ENCODE measurements at places on chromosomes 7 and 10. TPM values are rescaled to one million over a fixed set of nuclear protein-coding genes. Genes with fewer than 3 reads are reported as not detected.

Gene GPER1
- total RNA-seq, result 3.2 TPM

Gene ITIH5
- total RNA-seq, result 3.6 TPM

Gene MKLN1
- 43.2 TPM for total RNA-seq

Gene CRYGN
- not detected for total RNA-seq

Gene ASL
- total RNA-seq, result 40.0 TPM

Gene LBX1
- not detected for total RNA-seq

Gene SRPK2
- 74.4 TPM for total RNA-seq

Gene CPA4
- total RNA-seq, result 140 TPM

Gene INHBA
- 67.4 TPM for total RNA-seq

Gene VPS26A
- 38.2 TPM for total RNA-seq

Gene SLC26A5
- not detected for total RNA-seq

Gene AKR1C2
- 14.9 TPM for total RNA-seq

Gene OIT3
- 0.03 TPM for total RNA-seq

Gene GHRHR
- not detected for total RNA-seq

Gene MRM2
- 13.5 TPM for total RNA-seq

Gene PIP
- total RNA-seq, result not detected

Gene VPS37D
- total RNA-seq, result 5.7 TPM

Gene MYO1G
- 0.07 TPM for total RNA-seq

Gene GLI3
- total RNA-seq, result 4.1 TPM

Gene LIPJ
- not detected for total RNA-seq

Gene CYP3A5
- total RNA-seq, result not detected

Gene COL28A1
- total RNA-seq, result 0.17 TPM

Gene SPDYE8
- not detected for total RNA-seq

Gene CLDN15
- 3.1 TPM for total RNA-seq

Gene GRID1
- 0.46 TPM for total RNA-seq

Gene LAMB4
- total RNA-seq, result 0.30 TPM
